ENCODE measurements at places on chromosomes 1 and 21.

GRCh38 chr1:213154056-213154685 lies 103.1 kb downstream of the RPS6KC1 start:
- no peak for DNase-seq

DNA sequence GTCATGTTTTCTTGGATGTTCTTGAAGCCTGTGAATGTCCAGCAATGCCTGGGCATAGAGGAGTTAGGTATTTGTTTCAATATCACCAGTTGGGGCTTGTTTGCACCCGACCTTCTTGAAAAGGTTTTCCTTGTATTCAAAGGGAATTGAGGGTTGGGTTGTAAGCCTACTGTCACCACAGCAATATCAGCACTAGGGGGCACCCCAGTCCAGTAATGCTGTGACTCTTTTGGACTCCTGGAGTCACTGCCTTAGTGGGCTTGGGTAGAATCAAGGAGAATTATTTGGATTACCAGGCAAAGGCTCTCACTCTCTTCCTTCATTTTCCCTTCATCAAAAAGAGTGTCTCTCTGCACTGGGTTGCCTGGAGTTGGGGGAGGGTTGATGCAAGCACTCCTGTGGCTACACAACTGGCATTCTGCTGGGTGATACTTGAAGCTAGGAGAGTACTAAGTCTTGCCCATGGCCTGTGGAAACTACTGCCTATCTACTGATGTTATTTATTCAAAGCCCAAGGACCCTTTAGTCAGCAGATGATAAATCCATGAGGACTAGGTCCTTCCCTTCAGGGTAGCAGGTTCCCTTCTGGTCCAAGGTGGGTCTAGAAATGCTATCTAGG lies 34.5 kb downstream of the OR10R2 start:
- DNase-seq: no peak

GRCh38 chr21:34598931-34599400 lies 15.9 kb downstream of the RCAN1 start:
- DNase-seq: peak; percentile 91

DNA sequence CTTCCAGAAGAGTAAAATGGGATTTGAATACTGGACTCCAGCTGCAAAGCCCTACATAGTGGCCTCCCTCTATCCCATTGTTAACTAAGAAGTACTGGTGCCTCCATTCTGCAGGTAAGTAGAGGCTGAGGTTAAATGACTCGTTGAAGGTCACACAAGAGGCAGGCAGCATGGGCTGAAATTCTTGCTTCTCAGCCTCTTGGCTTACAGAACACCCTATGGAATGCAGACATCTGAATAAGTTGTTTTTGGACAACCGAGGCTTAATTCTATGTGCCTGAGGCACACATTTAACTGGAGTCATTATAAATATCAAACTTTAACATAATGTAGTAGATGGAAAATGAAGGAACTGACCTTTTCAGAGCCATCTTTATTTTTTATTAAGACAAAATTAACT lies 5.7 kb downstream of the DNAJC11 start:
- no peak for DNase-seq

DNA sequence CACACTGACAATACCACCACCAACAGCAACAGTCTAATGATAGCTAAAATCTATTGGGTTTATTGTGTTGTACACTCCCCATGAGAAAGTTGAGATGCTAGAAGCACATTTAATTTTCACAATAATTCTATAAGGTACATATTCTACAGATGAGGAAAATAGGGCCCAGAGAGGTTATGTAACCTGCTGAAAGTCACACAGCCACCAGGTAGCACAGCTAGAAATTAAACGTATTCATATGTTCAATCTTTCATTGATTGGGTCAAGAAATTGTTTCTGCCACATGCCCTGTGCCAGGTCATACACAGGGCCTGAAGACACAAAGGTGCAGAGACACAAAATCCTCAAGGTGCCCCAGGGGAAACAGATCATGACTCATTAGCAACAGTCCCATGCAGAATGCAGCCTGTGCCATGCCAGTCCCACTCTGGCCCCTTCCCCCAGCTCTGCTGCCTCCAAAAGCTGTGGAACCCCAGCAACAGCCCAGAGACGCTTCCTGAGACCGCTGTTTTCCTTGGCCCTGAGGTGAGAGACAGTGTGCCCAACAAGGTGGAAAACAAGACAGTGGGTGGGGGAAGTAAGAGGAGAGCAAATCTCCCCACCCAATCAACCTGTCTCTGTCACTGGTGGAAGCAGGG lies 32.1 kb downstream of the GJA4 start:
- DNase-seq: no peak

DNA sequence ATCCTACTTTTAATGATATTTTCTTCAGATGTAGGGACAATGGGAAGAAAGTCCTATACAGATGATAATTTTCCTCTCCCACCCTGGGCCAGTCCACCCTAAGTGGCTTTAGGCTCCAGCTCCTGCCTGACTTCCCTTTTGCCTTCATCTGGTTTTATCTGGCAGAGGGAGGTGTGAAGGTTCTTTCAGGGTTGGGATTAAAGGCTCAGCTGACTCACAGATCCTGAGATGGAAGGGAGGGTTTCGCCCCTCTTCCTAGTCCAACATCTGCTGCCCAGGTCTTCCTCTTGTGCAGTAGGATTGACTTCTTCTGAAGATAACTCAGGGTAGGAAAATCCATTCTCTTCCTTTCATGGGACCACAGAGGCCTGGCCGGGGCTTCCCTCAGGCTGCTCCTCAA lies 362.4 kb upstream of the KAZN start:
- no peak for DNase-seq

GRCh38 chr1:12095452-12096263 lies 32.6 kb downstream of the TNFRSF8 start:
- DNase-seq: no peak

DNA sequence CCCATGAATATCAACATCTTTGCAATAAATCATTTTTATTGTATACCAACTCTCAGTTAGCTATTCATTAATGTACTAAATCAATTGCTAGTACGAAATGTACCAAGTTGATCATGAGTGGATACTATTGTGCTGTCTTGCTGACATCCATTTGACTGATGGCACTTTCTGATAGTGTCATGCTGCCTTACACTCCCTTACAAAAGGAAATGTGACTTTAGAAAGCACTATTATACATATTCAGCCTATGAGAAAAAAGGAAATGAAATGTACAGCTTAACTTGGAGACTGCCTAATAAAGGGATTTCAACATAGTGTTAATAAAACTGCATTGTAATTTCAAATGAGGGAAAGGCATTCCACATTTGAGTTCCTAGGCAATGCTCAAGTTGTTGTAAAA lies 52.2 kb downstream of the PLA2G4A start:
- no peak for DNase-seq

- DNase-seq: no peak
Observed at GRCh38 chr1:28021064-28021463, 61.3 kb downstream of the XKR8 start.
